ENCODE measurements at places on chromosomes 4 and X.

DNA sequence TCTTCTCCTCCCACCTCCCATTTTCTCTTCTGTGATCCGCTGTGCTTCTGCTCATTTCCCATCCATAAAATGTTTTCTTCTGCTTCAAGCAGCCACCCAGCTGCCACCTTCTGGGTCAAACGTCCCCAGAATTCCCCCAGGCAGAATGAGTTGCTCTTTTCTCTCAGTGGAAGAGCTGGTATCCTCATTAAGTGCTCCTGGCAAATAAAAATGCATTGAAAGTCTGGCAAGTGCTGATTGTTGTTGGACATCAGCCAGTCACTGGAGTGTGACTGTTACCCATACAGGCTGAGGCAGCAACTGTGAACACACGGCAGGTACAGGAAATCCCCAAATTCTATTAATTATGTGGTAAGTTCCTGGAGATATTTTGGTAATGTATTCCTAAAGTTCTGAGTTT, 52.6 kb downstream of the LIMCH1 start:
- no peak for DNase-seq

GRCh38 chrX:2517055-2517454, 16.3 kb upstream of the DHRSX start:
- DNase-seq = no peak

DNA sequence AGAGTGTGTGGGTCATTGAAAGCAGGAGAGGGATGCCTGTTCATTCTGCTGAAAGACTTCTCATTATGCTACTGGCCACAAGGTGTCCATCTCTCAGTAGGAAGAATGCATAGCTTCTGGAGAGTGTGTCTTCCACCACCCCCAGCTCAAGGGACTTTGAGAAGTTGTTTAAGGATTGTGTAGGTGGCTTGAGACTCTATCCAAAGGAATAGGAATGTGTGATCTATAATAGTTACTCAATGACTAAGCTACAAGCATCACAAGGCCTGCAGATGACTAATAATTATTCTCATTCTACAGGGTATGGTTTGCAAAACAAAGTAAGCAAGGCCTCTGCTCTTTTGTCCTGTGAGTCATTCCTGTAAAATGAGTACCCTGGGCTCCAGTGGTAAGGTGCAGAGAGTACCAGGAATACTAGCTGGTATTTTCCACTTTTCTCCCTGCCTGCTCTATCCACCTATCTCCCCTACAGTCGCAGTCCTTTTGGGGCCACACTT, 279.8 kb upstream of the BOD1L1 start:
- DNase-seq = no peak

DNA sequence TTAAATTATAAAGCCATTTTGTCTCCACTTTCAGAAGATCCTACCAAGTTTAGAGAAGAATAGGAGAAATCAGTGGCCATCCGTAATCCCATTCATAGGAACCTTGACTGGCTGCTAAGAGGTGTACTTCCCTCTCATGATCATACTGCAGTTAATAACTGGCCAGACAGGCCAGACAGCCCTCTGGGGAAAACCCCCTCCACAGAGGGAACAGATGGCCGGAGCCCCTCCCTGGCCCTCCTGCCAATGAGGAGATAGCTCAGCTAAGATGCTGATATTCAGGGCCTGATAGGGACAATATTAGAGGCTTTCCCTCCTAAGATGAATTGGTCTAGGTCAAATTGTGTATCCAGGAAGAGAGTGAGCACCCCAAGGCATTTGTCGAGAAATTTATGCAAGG, 200.0 kb upstream of the MAOA start:
- DNase-seq = no peak

- DNase-seq = no peak
Observed at GRCh38 chr4:152106113-152106763, 345.4 kb upstream of the GATB start.

GRCh38 chr4:48596336-48596735, 106.3 kb downstream of the ZAR1 start:
- no peak for DNase-seq

DNA sequence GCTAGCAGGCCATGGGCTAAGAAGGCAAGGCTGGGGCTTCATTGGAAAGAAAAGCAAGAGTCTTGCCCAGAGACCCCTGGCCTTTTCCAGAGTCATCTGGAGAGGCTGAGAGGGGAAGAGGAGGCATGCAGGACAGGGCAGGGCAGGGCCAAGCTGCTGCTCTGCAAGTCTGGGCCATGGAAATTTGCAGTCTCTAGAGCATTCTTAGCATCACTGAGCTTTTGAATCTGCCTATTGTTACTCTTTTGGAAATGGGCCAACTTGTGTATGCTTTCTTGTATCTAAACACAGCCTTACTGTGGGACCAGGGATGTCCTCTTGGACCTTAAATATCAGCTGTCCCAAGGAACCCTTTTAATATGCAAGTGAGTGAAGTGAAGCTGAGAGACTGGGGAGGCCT, 560.5 kb downstream of the MID1IP1 start:
- DNase-seq = no peak

GRCh38 chr4:114040319-114041116, 61.1 kb upstream of the ARSJ start:
- DNase-seq = no peak

DNA sequence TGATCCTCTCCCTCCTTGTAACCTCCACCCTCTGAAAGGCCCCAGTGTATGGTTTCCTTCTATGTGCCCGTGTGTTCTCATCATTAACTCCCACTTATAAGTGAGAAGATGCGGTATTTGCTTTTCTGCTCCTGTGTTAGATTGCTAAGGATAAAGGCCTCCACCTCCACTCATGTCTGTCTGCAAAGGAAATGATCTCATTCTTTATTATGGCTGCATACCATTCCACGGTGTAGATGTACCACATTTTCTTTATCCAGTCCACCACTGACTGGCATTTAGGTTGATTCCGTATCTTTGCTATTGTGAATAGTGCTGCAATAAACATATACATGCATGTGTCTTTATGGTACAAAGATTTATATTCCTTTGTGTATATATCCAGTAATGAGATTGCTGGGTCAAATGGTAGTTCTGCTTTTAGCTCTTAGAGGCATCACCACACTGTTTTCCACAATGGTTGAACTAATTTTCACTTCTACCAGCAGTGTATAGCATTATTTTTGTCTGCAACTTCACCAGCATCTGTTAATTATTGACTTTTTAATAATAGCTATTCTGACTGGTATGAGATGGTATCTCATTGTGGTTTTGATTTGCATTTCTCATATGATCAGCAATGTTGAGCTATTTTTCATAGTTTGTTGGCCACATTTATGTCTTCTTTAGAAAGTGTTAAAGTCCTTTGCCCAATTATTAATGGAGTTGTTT, 1030.9 kb downstream of the FSTL5 start:
- DNase-seq = no peak

GRCh38 chrX:155613927-155614559, 1.3 kb upstream of the TMLHE start:
- no peak for DNase-seq

- no peak for DNase-seq
Observed at GRCh38 chrX:44915361-44915868, 42.4 kb downstream of the KDM6A start.

DNA sequence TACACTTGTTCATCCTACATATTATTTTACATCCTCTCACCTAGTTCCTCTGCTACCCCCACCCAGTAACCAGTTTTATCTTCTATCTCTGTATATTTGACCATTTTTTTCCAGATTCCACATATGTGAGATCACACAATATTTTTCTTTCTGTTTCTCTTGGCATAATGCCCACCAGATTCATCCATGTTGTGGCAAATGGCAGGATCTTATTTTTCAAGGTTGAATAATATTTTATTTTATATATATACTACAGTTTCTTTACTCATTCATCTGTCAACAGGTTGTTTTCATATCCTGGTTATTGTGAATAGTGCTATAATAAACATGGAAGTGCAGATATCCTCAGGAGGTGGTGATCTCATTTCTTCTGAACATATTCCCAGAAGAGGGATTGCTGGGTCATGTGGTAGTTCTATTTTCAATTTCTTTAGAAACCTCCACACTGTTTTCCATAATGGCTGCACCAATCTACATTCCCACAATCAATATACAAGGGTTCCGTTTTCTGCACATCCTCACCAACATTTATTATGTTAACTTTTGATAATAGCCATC, 48.2 kb downstream of the THAP9 start:
- no peak for DNase-seq

DNA sequence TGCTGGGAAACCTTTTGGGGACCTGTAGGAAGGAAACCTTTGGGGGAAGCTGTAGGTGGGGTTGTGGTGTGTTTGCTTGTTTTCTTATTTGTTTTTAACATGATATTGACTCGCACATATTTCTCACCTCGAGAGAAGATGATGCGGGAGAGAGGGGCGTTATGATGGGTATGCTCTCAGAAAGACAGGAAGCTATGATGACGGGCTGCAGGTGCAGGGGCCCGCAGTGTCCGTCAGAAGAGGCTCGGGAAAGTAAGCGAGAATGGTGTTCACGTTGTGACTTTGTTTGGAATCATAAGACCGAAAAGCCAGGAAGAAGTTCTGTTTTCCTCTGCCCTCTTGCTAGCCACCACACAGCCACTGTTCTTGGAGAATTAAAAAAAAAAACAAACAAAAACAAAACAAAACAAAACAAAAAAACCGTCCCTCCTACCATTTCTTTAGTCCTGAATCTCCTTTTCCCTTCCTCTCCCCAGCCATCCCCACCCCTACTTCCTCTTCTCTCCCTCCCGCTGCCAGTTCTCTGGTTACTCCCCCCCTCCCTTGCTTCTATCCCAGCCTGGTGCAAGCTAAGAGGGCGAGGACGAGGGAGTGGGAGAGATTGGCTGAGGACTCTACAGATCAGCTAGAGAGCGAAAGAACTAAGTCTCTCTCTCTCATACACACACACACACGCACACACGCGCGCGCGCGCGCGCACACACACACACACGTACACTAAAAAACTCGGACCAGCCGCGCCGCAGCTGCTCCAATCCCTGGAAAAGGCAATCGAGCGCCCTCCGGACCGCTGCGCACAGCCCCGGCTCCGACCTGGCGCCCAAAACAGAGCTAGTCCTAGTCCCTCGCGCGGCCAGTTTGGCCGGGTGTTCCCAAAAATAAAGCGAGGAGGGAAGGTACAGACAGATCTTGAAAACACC, at the start of gene BMP3:
Gene BMP3, plus strand, starts transcription at position 648 of the 920 bp plus-strand sequence. CDS start 577 bp downstream, outside the sequence.
- DNase-seq = no peak

DNA sequence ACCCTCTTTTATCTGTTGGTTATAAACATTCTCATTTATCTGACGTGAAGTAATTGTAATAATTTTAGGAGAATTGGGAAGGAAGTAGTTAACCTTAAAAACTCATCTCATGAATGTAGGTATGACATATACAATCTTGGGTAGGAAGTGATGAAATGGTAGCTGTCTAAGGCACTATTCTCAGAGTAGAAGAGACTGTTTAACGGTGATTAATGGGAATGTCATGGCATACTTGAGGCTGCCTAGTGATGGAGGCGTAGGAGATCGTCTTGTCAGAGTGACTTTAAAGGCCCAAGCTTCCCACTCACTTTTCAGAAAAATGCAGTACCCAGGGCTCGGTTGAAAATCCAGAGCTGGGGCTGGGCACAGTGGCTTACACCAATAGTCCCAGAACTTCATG, 19.4 kb upstream of the AGA start:
- no peak for DNase-seq

DNA sequence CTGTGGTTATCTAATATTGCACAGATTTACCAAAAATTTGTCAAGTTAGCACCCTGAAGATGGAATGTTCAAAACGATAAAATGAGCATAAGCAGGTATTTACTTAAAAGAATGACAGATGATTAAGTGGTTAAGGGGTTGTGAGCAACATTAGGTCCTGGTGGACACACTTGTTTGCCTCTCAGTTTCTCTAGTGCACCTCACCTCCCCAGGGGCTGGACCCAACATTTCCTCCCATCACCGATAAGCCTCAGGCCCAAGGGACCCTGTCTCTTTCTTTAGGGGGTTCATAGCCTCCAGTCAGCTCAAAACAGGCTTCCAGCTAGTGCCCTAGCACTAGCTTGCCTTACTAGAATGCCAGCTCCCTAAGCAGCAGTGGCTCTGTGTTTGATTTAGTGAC, 88.0 kb downstream of the ATP11C start:
- no peak for DNase-seq

DNA sequence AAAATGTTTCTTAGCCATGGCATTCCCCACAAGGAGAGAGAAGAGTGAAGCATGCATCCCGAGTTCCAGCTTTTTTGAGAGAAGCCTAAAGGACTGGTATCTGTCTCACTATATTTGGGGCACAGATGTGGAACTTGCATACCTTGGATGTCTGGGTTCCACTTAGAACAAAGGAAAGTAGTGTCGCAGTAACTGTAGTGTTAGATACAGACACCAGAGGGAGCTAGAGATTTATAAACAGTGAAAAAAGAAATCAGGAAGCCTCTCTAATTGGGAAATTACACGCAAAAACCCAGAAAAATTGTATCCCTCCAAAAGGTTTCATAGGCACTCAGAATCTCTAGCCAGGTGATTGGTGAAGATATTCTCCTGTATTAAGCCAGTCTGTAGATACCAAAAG, 34.4 kb downstream of the AGTR2 start:
- DNase-seq = no peak
